Suppressor macrophage treated with lipopolysaccharide for 1 hour (primary cell): ENCODE measurements at places on chromosomes 13 and 19.
A peak's percentile ranks its signal among the peaks of the same experiment; 100 is the strongest.

DNA sequence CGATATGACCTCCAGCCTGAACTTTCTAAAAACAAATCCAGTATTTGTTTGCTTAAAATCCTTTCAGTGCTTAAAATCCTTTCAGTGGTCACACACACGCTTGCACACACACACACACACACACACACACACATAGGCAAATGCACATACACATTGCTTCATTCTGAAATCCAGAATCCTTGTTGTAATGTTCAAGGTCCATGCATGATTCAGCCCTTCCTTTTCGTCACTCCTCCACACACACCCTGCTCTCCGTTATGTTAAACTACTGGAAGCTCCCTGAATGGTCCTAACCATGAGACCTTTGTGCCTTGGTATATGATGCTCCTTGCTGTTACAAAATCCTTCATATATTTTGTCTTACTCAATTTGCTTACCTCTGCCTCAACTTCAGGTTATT is 44.9 kb downstream of the SERTM1 start:
- DNase-seq, result no peak

GRCh38 chr13:59230484-59231264 is 933.1 kb downstream of the DIAPH3 start:
- DNase-seq, result no peak

GRCh38 chr19:33879818-33880575 is 83.3 kb downstream of the KCTD15 start:
- DNase-seq, result no peak

DNA sequence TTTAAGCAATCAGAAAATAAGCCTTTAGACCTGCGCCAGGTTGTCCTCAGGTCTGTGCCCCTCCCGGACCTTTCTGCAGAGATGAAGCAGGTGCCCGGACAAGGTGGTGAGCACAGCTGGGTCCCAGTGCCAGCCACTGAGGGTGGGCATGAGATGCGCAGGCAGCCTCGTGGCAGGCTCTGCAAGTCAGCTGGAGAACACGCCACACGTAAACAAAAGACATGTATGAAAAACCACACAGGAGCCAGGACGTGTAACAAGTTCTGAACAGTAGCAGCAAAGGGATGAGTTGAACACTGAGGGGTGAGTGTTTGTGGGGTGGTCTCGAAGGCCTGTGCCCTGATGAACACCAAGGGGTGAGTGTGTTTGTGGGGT is 68.8 kb upstream of the MCF2L start:
- no peak for DNase-seq

GRCh38 chr13:97241761-97242160 is 19.6 kb downstream of the MBNL2 start:
- no peak for DNase-seq

DNA sequence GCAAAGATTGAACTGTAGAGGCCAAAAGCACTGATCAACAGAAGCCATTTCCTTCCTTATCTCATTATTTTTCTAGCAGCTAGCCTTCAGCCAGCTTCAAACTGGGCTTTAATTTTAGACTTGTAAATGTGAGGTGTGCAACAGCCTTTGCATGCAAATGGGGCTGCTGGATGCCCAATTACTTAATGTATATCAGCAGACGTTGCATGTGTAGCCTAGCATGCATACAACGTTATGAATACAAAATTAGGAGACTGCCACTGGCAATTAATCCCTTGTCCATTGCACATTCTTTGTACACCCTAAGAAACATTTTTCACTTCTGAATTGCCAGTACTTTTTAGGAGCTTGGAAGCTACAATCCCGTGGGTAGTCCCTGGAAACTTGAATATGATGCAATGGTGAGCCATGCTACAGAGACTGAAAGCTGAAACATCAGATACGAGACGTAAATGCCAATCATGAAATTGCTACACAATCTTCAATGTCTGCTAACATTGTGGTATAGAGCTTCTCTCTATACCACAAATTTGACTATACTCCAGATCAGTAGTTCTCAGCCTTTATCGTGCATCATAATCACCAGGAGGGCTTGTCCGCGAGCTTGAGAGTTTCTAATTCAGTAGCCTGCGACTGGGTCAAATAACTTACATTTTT is 20.2 kb downstream of the EPSTI1 start:
- peak; percentile 81 for DNase-seq
